Activated CD4-positive, alpha-beta T cell treated with anti-CD3 and anti-CD28 coated beads for 4 hours (primary cell): ENCODE measurements at places on chromosomes 3 and 15.
A peak's percentile ranks its signal among the peaks of the same experiment; 100 is the strongest.

- DNase-seq: no peak
Measured at GRCh38 chr15:95864467-95864886, 466.0 kb upstream of the NR2F2 start.

DNA sequence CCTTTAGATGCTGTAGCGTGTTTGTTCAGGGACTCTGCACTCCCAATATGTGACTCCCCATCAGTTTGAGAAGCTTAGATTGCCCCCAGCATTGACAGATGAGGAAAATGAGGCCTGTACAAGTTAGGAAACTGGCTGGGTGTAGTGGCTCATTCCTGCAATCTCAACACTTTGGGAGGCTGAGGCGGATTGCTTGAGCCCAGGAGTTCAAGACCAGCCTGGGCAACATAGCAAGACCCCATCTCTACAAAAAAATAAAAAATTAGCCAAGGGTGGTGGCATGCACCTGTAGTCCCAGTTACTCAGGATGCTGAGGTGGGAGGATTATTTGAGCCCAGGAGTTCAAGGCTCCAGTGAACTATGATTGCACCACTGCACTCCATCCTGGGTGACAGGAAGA, 14.0 kb upstream of the PTPN23 start:
- no peak for DNase-seq

- no peak for DNase-seq
Measured at GRCh38 chr3:177229791-177230190, 32.5 kb upstream of the TBL1XR1 start.

- no peak for DNase-seq
Measured at GRCh38 chr3:11273891-11274291, 1.7 kb downstream of the ATG7 start.

DNA sequence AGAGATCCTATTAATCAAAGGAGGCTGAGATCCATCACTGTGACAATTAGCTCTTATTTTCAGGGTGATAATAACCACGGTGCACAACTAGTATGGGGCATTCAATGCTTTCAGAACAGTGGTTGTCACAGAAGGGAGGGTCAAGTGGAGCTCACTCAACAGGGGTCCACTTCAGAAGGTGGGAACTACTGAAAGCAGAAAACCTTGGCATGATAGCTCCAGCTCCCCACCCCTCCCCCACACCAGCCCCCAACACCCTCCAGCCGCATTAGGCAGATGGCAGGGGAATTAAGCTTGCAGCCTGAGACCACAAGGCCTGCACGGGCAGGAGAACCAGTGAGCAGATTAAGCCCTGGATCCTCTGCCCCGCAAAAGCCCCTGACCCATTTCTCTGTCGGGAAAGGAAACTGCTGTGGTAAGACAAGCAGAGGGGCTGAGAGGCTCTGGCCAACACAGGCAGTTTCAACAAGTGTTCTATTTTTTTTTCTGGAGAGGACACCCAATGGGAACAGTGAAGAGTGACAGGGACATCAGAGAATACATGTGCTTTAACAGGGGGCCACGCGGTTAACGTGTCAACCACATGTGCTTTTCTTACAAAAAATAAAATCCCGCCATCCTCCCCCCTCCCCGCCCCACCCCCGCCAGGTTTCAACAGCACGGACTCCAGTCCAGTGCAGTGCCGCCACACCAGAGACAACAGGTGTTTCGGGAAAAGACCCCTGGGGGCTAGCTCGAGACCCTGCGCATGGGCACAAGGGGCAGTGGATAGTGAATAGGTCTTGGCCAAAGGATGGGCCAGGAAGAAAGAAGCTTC, 997 bp downstream of the FYCO1 start:
- peak; percentile 55 for DNase-seq

- no peak for DNase-seq
Measured at GRCh38 chr3:87796843-87797185, 262.0 kb downstream of the CGGBP1 start.

DNA sequence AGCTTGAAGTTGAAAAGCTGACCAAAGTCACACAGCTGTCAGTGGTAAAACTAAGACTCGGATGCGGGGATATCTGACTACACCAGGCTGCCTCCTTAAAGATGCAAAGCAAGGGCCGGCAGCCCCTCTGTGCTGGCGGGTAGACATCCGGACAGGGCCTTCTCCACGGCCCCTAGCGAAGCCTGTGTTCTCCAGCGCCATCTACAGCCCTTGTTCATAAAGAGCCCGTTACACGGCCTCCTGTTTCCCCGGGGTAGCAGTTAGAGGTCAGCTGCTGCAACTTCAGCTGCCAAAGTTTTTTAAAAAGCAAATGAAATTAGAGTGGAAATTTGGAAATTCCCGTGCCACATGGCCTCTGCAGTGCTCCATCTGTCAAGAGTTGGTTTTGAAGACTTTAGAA, 383.0 kb downstream of the TBL1XR1 start:
- no peak for DNase-seq

DNA sequence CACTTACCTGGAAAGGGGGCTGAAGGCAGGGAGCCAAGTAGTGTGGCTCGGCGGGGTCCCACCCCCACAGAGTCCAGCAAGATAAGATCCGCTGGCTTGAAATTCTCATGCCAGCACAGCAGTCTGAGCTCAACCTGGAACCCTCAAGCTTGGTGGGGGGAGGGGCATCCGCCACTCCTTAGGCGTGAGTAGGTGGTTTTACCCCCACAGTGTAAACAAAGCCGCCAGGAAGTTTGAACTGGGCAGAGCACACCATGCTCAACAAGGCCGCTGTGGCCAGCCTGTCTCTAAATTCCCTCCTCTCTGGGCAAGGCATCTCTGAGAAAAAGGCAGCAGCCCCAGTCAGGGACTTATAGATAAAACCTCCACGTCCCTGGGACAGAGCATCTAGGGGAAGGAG, 156.3 kb downstream of the KBTBD8 start:
- DNase-seq: no peak

GRCh38 chr15:52117549-52117948, 5.0 kb upstream of the BCL2L10 start:
- DNase-seq: no peak

DNA sequence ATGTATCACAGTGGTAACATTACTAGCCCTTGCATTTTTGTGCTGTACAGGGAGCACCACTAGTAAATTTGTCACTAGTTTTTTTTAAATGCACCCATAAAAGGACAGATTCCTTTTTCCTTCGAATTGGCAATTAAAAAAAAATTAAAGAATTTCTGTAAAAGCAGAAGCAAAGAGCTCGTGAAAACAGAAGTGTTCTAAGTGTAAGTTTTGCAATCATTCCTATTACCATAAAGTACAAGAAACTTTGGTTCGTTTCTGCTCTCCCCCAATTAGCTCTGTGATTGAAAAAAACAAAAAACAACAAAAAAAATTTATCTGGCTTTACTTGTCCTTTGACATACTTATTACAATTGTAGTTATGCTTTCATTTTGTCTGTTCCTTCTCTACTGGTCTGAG, 5.3 kb downstream of the SERP1 start:
- DNase-seq: no peak

DNA sequence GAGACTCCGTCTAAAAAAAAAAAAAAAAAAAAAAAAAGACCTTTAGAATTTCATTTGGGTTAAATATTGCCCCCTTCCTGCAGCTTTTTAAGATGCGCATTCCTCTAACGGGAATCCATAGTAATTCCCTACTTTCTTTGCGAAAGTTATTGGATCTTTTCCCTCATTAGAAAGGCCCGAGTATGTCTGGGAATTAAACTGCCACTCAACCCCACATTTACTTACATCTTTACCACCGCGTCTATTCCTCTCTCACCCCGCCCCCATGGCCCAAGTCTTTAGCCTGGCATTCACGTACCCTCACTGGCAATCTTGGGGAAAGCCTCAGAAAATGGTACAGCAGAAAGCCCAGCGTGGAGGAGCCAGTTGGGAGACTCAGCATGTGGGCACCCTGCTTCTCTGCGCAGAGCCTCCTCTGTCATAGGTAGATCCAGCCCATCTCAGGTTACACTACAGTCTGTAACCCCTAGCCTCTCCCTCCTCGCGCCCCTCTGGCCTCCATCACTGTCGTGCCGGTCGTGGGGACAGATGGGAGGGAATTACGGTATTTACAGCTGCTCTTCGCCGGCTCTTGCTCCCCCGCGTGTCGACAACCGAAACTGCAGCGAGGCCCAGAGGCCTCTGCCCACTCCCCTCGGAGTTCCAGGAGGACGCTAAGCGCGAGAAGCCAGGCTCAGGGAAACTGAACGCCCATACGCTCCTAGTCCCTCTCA, 6.4 kb upstream of the ANKDD1A start:
- peak; percentile 72 for DNase-seq

- no peak for DNase-seq
Measured at GRCh38 chr15:67537771-67538170, 4.7 kb upstream of the MAP2K5 start.

DNA sequence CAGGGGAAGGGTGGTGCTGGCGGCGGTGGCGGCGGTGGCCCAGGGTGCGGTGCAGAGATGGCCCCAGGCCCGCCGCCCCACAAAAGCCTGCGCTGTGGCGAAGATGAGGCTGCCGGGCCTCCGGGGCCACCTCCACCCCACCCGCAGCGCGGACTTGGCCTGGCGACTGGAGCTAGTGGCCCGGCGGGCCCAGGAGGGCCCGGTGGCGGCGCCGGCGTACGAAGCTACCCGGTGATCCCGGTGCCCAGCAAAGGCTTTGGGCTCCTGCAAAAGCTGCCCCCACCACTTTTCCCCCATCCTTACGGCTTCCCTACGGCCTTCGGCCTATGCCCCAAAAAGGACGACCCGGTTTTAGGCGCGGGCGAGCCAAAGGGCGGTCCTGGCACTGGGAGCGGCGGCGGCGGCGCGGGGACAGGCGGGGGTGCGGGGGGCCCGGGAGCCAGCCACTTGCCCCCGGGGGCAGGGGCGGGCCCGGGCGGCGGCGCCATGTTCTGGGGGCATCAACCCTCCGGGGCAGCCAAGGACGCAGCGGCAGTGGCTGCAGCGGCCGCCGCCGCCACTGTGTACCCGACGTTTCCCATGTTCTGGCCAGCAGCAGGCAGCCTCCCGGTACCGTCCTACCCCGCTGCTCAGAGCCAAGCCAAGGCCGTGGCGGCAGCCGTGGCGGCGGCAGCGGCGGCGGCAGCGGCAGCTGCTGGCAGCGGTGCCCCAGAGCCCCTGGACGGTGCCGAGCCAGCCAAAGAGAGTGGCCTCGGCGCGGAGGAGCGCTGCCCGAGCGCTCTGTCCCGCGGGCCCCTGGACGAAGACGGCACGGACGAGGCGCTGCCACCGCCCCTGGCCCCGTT, 1.6 kb downstream of the SKOR1 start:
- DNase-seq: no peak

GRCh38 chr3:112353365-112353764, 20.4 kb downstream of the CD200 start:
- no peak for DNase-seq

DNA sequence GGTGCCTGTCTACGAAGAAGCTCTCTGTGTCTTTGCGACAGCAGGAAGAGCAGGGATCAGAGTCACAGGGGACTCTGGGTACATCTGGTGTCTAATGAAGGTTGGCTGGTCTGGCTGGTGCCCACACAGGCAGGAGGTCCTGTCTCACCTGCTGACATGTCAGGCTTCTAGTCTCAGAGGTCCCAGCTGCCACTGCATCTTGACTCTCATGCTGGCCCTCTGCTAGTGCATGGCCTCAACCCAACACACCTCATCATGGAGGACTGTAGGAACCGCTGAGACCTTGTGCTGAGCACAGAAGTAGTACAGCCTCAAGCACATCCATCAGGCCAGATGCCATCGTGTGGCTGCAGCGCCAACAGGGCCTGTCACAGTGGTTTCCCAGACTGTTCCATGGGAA, 206.1 kb upstream of the NR2F2 start:
- DNase-seq: no peak

GRCh38 chr15:50798684-50799083, 33.2 kb upstream of the SPPL2A start:
- DNase-seq: no peak

GRCh38 chr3:134231131-134231530, 19.5 kb downstream of the RYK start:
- no peak for DNase-seq

- DNase-seq: no peak
Measured at GRCh38 chr15:60651734-60652141, 172.8 kb upstream of the ICE2 start.

GRCh38 chr3:128072454-128073184, 20.4 kb downstream of the SEC61A1 start:
- no peak for DNase-seq

DNA sequence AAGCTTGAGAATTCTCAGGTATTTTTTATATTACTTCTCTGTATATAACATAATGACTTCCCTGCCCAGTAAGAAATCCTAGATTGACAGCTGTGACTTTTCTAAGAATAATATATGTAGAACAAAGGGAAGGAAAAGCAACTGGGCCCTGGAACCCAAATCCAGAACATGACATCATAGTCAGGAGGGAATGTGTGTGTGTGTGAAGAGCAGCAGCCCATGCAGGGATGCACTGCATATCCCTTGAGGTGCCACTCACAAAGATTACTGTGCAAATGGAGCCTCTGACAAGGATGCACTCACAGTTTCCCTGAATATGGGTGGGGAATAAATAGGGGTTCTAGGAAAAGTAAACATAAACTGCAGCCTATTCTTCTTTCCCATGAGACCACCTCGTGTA, 279.5 kb downstream of the NEK10 start:
- no peak for DNase-seq
